Cardiac septum (tissue), 1 donor: ENCODE measurements at places on chromosomes 1 and 21. TPM values are rescaled to one million over a fixed set of nuclear protein-coding genes. Genes with fewer than 3 reads are reported as not detected.

DNA sequence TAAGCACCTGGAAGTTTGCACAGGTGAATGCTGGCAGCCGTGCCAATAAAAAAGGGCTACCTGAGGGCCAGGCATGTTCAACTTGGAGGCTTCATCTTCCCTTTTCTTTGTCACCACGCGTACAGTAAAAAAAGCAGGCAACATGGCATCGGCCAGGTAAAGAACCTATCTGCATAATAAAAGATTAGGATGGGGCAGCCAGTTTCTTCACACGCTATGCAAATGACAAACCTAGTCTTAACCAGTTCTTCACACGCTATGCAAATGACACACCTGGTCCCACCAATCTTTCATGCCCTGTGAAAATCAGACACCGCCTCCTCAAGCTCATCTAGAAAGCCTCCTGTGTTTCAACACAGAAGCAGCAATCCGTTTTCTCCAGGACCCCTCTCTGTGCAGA is 413.4 kb downstream of the HLX start:
- DNase-seq: no peak

Gene ARHGEF19
- 1.3 TPM for total RNA-seq

Gene OR2AK2
- not detected for total RNA-seq

GRCh38 chr1:78645723-78646122 is 3.9 kb upstream of the IFI44 start:
- DNase-seq: no peak

DNA sequence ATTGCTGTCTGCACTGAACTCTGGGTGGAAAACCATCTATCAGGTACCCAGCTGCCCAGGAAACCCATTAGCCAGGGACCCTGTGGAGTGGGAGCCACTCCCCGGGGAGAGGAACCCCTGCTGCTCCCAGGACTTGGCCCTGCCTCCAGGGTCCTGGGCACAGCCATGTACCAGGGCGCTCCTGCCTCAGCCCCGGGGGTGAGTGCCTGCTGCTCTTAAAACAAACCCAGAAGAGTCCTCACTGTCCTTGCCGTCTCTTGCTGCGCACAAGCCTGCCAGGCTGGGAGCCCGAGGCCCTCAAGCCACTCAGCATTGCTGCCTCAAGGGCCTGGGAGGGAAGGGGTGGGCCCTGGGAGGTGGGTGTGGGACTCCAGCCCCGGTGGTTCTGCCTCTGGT is 3.4 kb upstream of the SLC25A34 start:
- DNase-seq: no peak

Gene OR2W3
- total RNA-seq: not detected

DNA sequence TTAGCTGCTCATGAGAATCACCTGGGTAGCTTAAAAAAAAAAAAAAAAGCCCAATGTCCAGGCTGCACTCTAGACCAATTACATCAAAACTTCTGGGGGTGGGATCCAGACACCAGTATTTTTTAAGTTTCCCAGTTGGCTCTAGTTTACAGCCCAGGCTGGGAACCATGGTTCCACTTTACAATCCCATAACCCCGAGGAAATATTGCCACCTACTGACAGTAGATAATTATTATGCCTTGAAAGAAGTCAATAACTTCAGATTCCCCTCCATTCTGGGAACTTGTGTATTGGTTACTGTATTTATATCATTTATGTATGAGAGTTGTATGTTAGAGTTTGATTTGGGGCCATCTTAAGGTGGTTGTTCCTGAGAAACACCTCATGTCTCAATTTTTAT is 100.2 kb downstream of the SPATA46 start:
- DNase-seq: no peak

Gene SH2D2A
- 1.4 TPM for total RNA-seq

Gene GJA5
- total RNA-seq: 9.9 TPM

DNA sequence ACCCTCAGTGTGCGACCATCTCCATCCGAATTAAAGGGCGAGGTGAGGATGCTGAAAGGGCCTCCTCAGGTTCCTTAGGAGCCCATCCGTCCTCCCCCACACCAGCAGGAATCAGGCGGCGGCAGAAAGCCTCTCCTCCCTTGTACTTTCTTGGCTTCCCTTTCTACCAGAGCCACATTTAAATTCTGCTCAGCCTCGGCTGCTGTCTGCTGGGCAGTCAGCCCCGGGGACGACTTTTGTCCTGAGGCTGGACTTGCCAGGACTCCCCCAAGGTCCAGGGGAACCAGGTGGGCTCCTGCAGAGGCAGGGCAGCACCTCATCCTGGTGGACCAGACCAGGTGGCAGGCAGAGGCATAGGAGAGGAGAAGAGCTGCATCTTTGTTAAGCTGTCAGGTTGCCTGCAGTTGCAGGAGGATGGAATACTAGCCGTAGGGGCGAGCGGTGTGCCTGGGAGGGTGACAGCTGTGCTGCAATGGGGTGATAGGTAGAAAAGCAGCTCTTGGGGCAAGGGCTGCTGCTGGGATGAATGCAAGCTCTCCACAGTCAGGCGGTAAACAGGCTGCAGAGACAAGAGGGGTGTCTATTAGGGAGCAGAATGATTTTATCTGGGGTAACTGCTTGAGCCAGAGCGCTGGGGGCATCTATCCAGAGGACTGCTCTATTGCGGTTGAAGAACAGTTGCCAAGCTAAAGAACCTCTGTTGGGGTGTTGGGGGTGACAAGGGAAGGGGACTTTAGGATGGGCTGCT is 46.2 kb upstream of the WASF2 start:
- no peak for DNase-seq

GRCh38 chr21:20618878-20619277 is 379.3 kb upstream of the NCAM2 start:
- no peak for DNase-seq

DNA sequence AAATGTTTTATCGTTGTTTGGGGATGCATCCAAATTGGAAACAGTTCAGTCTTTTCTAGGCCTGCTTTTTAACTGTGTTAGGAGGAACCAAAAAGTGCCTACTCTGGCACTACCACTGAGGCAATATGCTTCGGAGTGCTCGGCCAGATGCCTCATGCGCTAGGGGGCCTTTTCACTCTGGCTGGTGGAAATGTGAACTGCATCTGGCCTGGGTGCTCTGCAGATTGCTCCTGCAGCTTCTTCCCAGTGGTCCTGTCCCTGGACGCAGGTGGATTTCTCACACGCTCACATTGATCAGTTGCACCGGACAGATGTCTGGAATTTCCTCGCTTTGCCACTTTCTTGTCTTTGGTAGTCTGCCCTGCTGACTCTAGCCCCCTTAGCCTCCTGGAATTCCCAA is 330.2 kb upstream of the FMN2 start:
- DNase-seq: no peak

GRCh38 chr21:44092211-44092610 is 15.0 kb upstream of the PWP2 start:
- peak; percentile 46 for DNase-seq

DNA sequence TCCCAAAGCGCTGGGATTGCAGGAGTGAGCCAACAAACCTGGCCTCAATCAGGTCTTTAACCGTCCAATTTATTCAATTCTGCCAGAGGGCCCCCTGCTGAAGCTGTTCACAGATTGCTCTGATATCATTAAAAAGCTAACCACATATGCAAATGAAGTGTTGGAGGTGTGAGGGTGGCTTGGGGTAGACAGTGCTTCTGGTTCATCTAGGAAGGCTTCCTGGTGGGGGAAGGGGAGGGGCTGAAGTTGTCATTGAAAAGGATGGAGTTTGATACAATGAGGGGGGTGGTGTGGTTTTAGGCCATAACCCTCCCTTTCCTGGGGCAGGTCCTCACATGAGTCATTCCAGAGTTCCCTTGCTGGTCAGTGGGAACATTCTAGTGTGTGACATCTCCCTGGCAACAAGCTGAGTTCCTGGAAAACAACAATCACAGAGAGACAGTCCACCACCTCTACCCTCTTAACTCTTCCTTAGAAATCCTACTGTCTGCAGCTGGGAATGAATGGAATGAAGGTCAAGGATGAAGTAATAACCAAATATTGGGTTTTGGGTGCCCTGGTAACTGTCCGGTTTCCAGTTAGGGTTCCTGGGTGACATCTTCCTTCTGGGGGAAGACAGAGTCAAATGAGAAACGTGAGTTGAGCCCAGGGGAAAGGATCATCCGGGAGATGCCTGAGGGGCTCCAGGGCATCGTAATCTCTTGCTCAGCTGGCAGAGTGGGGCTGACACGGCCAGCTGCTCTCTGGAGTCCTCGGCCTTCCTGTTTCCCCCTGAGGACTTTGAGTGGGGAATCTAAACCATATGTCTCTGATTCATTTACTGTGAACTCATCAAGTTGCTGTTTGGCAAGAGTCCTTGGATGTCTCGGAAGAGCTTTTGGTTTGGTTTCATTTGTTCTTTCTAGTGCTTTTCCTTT is 32.2 kb downstream of the BATF3 start:
- no peak for DNase-seq

Gene BARHL2
- total RNA-seq: not detected

GRCh38 chr1:197614916-197615692 is 160.2 kb downstream of the DENND1B start:
- DNase-seq: no peak

DNA sequence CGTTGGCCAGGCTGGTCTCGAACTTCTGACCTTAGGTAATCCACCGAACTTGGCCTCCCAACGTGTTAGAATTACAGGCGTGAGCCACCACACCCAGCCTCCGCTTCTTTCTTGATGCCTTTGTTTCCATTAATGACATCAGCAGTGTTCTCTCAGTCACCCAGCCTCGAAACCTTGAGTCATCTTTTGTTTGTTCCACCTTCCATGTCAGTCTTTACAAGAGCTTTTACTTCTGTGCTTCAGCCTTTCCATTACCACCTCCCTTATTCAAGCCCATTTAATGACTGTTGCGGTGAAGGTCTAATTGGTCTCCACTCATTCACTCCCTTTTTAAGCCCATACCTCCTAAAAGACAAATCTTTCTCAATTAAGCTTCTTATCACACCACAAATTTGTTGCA is 146.6 kb upstream of the ADGRL2 start:
- DNase-seq: no peak

DNA sequence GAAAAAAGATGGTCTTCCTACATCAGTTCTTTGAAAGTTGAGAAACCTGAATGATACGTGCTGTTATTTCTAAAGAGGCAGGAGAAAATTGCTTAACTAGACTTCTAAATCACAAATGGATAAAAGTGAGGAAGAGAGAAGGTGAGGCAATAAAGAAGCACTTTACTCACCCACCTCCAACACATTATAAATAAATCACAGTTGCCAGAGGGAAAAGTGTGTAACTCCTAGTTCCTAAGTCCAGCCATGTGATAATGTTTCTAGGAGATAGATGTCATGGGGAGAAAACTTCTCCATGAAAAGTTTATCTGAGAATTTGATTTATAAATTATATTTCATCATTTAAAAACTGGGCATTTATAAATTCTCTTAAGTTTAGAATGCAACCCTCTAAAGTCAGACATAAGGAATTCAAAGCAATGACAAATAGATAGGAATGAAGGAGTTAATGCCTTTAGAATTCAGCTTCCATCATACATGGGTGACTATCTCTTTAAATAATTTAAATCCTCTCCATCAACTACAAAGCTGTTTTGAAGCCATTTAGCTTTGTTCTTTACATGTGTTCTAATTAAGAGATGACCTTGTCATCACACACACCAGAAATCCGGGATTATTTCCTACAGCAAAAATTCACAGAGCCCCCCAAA is 60.0 kb downstream of the NRIP1 start:
- no peak for DNase-seq

GRCh38 chr1:38257374-38257773 is 210.8 kb upstream of the POU3F1 start:
- DNase-seq: no peak

Gene NDC1
- 6.0 TPM for total RNA-seq
